ENCODE measurements at places on chromosomes 6 and 20.

- no peak for DNase-seq
Observed at GRCh38 chr6:129454488-129454887, 255.5 kb downstream of the ARHGAP18 start.

DNA sequence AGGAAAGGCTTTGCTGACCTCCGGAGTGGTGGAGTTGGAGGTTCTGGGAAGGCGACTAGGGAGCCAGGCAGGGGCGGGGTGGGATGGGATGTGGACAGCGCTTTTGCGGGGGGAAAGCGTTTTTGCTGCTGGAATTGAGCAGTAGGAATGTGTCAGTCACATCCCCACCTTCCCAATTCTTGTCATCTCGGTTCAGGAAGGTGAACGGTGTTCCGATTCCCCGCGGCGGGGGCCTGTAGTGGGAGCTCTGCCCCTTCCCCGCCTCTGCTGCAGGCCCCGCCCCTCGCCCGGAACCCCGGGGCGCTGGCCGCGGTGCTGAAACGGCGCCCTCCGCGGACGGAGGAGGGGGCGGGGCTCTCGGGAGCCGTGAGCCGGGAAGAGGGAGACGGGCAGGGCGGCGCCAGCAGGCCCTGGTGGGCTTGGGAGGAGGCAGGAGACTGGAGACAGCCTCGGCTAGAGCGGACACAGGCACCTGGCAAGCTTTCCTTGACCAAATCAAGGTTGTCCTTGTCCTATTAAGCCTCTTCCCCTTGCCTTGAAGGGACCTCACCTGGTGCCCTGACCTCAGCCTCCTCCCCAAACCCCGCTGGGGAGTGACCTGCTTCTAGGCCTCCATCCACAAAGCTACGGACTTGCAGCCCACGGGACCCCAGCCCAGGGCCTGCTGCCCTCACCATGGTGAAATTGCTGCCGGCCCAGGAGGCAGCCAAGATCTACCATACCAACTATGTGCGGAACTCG lies at the start of gene LHFPL5:
Gene LHFPL5, plus strand, starts transcription at position 357 of the 741 bp plus-strand sequence. Its CDS starts 319 bp downstream, at position 676.
- peak; percentile 25 for DNase-seq

GRCh38 chr20:37994512-37994911 lies 38.7 kb downstream of the TTI1 start:
- DNase-seq: no peak

- no peak for DNase-seq
Observed at GRCh38 chr6:129473546-129473945, 236.4 kb downstream of the ARHGAP18 start.

- no peak for DNase-seq
Observed at GRCh38 chr6:114119056-114119455, 148.1 kb upstream of the HDAC2 start.

- no peak for DNase-seq
Observed at GRCh38 chr20:4082406-4083097, 67.2 kb upstream of the RNF24 start.

DNA sequence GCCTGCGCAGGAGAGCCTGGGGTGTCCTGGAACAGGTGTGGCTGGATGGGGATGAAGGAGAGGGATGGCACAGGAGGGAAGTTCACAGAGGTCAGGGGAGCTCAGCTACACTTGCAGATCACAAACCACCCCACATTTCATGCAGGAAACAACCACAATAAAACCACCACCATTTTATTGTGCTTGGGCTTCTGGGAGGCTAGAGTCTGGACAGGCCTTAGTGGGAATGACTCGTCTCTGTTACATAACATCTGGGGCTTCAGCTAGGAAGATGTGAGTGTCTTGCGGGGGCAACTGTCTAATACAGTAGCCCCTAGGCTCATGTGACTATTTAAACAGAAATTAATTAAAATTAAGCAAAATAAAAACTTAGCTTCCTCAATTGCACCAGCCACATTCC lies 33.4 kb downstream of the SNX5 start:
- no peak for DNase-seq

DNA sequence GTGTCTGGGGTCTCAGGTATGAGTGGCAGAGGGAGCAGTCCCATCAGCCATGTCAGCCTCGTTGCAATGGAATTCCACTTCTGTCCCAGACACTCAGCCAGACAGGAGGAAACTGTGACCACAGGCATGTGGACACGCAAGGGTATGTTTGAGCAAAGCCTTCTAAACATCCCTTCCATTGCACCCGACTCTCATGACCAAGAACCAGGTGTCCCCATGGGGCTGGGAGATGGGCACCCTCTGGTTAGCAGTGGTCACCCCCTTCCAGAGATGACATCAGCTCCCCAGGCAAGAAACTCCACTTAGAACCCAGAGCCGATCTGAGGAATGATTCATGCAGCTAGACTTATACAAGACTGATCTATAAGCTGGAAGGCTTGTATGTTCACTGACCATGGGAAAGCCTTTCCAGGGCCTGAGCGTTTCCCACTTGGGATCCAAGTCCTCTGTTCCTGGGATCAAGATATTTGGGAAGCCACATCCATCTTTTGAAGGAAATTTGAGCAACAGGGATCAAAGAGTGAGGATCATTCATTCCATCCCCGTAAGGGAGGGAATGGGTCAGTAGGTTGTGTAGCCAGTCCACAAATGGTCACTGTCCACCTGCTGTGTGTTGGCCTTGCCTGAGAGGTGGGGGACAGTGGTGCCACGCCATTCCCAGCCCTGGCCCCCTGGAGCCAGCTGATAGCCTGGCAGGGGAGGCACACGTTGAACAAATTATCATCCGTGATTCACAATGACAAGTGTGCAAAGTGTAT lies 3.9 kb upstream of the MRGBP start:
- no peak for DNase-seq

- DNase-seq: no peak
Observed at GRCh38 chr6:26220145-26220970, 133.1 kb downstream of the HFE start.

DNA sequence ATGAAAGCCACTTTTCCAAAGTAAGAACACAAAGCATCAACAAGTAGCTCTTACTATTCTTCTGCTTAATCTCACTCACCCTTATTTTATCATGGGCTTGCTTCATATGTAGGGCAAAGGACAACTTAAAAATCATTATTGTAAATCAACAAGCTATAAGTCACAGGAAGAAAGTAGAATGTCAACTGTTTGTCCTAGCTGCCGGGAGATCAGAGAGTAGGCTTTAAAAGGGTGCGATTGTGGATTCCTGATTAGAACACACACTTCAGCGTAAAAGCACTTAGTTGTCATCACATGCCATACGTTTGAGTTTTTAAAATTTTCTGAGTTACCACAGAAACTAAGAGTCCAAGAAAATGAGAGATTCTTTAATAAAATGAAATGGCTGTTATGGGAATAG lies 44.4 kb upstream of the NHSL1 start:
- no peak for DNase-seq

DNA sequence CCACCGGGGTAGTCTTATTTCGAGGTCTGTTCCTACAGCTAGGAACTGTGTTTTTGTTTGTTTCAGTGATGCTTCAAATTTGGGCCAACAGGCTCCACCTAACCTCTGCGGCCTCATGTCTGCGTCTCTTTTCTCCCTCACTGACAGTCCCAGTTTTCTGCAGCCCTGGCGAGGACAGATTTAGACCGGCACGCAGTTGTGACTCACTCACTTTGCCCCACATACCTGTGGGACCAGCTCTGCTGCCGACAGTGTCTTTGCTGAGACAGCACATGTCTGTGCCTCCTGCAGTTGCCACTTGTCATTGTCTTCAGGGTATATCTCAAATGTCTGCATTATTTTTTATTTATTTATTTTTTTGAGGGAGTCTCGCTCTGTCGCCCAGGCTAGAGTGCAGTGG lies 29.2 kb downstream of the OSBPL2 start:
- no peak for DNase-seq

GRCh38 chr6:36691011-36691410 lies 6.6 kb upstream of the RAB44 start:
- DNase-seq: no peak

GRCh38 chr6:88728756-88729155 lies 234.7 kb downstream of the RNGTT start:
- DNase-seq: no peak

DNA sequence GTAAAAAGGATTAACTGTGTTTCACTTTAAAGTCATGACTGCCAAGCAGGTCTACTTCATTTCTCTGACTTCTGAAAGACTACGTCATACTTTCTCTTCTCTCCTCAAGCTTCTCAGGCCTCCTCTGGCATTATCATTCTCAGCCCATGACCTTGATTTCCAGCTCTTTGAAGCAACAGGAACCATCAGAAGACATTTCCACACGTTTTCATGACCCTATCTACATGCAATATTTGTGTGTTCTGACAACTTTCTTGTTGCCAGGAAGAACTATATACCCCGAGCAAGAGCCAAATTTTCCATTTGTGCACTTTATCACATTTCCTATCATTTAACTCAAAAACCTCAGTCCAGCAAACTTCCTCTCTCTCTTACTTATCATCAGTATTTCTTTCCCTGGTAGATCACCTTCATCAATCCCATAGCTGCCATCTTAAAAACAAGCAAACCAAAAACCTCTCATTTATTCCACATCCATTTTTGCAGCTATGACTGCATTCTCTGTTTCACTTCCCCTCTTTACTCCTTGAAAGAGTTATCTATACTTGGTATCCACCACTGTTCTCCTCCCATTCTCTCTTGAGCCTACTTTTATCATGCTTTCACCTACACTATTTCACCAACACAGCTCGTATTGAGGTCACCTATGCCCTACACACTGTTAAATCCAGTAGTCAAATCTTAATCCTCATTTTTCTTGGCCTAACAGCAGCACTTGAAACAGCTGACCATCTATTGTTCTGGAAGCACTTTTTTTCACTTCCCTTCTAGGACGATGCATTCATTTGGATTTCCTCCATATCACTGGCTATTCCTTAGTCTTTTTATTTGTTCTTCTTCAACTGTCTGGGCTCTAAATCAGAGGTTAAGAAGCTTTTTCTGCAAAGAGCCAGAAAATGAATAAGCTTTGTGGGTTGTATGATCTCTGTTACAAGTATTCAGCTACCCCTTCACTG lies 47.1 kb downstream of the STX7 start:
- DNase-seq: no peak

- DNase-seq: no peak
Observed at GRCh38 chr6:146111881-146112450, 83.1 kb downstream of the GRM1 start.

GRCh38 chr6:40011844-40012243 lies 77.6 kb upstream of the MOCS1 start:
- no peak for DNase-seq

DNA sequence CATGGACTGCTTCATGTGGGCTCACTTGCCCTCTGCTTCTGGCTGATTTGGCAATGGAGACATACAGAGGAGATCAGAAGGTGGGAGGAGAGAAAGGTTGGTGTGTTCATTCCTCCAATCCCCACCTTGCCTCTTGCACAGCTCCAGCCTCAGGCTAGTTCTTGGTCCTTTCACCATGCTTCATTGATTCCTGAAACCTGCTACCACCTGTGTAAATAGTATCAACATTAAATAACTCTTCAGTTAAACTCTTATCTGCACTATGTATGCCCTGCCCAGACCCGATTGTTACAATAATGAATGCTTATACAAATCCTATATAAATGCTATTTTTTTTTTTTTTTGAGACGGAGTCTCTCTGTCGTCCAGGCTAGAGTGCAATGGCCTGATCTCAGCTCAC lies 174.5 kb downstream of the CD83 start:
- no peak for DNase-seq

GRCh38 chr6:116012471-116012949 lies 48.2 kb downstream of the FRK start:
- DNase-seq: no peak

DNA sequence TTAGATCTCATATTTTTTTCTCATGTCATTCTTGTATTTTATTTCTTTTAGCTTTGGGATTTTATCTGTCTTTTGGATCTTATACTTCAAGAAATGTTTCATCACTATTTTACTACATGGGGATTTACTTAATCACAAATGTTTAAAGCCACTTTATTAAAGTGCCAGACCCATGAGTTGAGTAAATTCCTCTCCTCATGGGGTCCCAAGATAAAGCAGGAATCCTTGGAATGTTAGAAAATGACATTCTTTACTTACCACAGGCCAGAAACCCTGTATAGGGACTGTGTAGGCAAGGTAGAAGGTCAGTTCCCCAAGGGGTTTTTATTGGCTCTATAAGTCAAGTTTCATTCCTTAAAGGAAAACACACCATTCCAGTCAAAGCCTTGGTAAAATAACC lies 28.4 kb upstream of the OR2J2 start:
- no peak for DNase-seq

GRCh38 chr6:32154514-32155161 lies 697 bp downstream of the PPT2 start:
- peak; percentile 35 for DNase-seq

DNA sequence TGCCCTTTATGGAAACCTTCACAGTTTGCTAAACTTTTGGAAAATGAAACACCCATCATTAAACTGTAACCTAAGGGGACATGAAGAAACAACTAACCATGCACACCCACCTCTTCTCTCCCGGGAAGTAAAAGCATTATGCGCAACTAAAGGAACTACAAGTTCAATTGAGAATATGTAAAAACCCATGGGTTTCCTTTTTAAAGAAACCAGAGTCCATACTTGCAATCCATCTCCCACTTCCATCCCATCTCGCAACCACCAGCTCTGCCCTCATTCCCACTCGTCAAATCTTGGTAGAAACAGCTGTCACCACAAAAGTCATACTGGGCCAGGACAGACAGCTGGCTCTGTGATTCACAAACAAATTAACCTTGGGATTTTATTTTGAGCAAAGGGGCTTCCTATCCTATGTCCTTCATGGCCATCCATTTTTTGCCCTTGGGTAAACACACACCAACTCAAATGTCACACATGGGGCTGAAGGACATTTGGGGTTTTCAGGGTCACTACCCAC lies 81.5 kb downstream of the HAO1 start:
- DNase-seq: no peak

- DNase-seq: no peak
Observed at GRCh38 chr20:14707865-14708596, 370.6 kb upstream of the FLRT3 start.

DNA sequence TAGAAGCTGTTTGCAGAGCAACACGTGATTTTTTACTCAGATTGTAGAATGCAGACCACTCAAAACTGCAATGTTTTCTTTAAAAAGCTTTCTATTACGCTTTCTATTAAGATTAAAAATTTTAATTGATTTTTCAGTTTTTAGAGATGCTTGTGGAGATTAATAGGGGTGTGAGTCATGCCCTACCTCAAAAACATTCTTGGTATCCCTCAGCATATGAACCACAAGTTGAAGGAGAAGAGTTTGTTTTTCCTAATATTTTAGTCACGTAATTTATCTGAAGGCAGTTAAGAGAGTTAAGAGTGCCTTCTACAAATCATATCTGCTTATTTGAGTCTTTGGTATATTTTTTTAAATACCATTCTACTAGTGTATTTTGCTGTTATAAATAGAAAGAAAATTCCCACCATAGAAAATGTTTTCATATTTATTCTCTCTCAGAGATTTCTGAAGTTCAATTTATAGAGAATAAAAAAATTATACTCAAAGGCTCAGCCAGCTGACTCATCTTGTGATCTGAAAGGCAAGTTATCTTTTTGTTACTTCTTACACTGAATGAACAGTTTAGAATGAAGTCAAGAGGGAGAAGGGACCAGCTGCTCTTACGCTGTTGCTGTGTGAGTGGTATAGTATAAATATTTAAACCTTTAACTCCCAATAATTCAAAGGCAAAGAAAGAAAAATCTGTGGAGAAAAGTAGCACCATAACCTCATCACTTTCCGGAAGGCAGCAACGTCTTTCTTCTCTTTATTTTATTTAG lies 7.6 kb downstream of the RIPOR2 start:
- DNase-seq: no peak
